Activated CD8-positive, alpha-beta memory T cell treated with anti-CD3 and anti-CD28 coated beads for 48 hours (primary cell): ENCODE measurements at places on chromosomes 12 and 14.

- no peak for DNase-seq
These were observed 21.4 kb downstream of the ABCB9 start for GRCh38 chr12:122944605-122945592.

GRCh38 chr12:14913381-14913781 lies 25.0 kb downstream of the ERP27 start:
- DNase-seq, result no peak

DNA sequence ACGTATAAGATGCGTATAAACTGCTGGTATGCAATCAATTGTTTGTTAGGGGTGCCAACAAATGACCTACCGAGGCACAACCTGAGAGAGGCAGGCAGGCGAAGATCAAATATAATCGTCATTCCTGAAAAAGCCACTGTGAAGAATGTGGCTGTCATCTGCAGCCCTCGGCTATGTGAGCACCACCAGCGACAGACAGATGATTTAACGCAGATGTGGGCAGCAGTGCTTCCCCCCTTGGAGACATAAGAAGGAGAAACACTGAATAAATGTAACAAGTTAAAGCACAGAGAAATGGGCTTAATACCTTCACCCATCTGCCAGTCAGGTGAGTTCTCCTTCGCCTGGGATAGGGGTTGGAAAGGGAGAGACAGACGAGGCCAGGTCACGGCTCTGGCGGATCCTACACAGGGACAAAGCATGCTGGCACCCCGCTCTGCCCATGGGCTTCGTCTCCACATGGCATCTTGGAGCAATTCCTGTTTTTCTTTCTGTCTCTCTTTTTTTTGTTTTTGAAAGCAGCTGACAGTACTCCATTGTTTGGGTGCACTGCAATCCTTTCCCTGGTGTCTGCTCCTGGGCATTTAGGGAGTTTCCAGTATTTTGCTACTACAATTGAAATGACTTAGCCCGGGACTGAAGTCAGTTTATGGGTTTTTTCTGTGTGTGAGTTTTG lies 28.1 kb downstream of the TNFAIP2 start:
- no peak for DNase-seq

GRCh38 chr12:98698603-98699463 lies 53.7 kb downstream of the APAF1 start:
- DNase-seq, result no peak

DNA sequence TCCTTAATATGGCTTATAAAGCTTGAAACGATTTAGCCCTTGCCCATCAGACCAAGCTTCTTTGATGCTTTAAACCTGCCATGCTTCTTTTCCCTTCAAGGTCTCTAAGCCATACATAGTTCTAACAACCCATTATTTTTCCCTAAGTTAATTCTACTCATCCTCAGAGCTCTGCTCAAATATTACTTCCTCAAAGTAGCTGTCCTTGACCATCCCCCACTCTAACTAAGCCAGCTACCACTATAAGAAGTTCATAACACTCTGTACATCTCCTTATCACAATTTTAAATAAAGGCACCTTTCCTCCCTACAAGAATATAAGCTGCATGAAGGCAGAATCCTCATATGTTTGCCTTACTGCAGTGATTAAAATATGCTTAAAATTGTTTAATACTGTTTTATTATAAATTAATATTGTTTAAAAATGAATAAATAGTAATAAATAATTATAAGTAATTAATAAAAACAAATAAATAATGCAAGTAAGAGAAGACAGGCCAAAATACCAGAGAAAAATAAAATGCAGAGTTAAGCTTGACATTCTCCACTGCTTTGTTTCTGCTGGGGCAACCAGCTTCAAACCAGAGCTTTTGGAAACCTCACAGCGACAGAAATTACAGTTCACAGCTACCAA lies 76.8 kb downstream of the NUMB start:
- no peak for DNase-seq
